ENCODE measurements at places on chromosomes 4 and X.

DNA sequence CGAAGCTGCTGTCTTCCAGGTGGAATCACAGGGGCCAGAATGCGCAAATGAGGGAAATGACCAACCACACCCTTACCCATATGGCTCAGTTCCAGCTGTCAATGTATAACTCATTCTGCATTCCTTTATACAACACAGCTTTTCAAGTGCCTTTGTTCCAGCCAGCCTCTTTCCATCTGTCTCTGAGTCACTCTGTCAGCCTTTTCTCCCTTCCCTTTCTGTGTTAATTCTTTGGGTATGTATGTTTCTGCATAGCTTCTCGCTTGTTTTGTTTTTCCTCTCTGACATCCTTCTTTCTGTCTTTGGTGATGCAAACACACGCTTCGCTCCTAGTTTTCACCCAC is 54.5 kb downstream of the RS1 start:
- no peak for DNase-seq

DNA sequence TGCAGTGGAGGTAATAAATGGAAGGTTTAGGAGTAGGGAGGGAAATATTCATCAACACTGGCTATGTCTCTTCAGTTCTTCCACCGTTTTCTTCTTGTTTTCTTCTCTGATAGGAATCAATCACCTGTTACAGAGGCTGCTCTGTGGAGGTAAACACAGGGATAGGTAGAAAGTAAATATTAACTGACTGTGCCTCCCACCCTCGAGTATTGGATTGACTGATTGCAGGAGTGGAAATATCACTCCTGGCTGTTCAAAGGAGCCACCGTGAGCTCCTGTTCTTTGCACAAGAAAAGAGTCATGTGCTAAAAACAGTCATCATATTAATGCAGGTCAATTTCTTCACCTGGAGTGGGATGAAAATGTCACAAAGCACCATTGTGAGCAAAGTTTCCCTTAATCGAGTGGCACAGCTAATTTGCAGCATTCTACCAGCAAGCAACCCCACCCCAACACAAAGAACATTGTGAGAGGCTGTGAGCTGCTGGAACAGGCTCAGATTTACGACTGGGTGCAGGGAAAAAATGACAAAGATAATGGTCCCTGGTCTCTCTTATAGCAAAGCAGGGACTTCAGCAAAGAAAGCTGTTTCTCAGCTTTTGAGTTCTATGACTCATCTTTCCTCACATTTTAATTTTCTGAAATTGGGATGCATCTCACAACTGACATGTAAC is 113.7 kb upstream of the TSPAN5 start:
- no peak for DNase-seq

GRCh38 chr4:173707658-173708419 is 177.8 kb upstream of the HAND2 start:
- no peak for DNase-seq

DNA sequence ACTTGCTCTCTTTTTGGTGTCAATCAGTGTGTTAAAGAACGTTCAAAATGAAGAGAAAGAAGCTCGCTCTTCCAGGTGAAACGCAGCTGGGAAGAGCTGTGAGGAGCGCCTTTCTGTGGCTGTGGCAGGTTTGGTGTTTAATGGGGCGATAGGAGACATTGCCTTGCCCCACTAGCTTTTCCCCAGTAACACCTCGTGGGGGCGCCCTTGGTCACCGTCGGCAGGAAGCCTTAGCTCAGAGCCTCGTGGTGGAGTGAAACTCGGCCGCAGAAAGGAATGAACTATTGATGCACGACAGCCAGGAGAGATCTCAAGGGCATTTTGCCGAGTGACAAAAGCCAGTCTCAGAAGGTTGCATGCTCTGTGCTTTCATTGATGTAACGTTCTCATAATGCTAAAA is 65.1 kb downstream of the GPR143 start:
- DNase-seq, result no peak

GRCh38 chr4:189304809-189305208 is 635.9 kb upstream of the FRG1 start:
- DNase-seq, result no peak

GRCh38 chrX:39894683-39895082 is 203.1 kb downstream of the BCOR start:
- no peak for DNase-seq

DNA sequence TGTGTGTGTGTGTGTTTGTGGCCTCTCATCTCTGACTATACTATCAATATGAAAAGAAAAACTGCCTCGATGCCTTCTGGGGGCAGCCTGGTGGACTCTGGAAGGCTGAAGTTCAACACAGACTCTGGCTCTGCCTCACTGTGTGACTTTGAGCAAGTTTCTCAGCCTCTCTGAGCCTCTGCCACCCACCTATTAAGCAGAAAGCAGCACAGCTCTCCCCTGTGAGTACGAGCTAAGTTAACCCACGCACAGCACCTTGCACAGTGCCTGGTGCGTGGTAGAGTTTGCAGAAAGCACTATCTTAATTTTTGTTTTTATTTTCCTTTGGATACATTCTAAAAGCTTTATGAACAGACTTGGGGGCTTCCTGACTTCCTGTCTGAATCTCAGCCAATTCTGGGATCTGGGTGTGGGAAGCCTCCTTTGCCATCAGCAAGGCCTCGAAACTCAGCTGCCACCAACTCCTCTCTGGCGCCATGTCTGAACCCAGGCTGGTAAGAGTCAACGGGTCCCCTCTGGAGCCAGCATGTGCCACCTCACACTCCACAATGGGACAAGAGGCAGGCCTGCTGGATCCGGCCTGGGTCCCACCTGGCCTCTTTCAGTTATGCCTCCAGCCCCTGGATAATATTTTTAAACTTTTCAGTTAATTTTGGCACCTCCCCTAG is 57.3 kb downstream of the JAKMIP1 start:
- no peak for DNase-seq

GRCh38 chrX:54920610-54921426 is at the start of gene TRO:
Gene TRO (plus strand): TSS chrX:54920824. CDS start chrX:54922247, 1,423 bp downstream.
- DNase-seq, result no peak

DNA sequence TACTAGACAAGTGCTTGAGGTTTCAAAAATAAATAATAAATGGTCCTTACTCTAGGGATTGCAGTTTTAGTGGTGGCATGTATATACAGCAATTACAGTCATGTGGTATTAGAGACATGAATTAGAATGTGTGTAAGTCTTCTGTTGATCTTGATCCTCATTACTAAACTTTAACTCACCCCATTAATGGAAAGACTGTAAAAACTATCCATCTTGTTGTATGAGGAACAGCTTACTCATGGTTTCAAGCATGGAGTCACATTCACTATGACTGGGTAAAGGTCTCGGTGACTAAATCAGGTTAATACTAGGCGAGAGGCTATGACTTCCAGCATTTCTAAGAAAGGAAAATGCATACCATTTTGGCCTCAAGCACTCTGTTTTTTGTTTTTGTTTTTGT is 107.0 kb upstream of the HPGD start:
- no peak for DNase-seq

GRCh38 chr4:5753366-5753765 is 42.4 kb downstream of the EVC start:
- no peak for DNase-seq

DNA sequence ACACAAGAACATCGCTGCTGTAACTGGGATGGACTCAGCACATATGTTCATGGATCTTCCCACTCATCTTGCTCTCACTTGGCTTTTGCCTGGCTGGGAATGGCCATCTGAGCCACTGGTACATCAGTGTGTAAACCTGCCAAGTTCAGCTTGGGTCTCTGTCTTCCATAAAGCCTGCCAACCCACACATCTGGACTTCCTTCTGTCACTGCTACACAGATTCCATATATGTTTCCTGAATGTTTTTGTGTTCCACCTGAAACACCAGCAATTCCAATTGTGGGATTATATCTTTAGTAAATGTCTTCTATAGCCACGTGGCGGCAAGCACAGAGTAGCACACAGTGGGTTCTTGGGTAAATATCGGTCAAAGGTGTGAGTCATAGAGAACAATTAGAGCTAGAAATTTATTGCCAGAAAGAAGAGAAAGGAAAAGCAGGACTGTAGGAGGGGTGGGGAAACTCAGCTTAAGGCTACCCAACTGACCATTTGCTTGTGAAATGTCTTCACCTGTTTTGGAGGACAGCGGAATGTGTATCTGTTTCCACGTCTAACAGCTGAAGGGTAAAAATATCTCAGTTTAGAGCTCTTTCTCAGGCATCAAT is 125.9 kb downstream of the MFAP3L start:
- DNase-seq, result no peak

DNA sequence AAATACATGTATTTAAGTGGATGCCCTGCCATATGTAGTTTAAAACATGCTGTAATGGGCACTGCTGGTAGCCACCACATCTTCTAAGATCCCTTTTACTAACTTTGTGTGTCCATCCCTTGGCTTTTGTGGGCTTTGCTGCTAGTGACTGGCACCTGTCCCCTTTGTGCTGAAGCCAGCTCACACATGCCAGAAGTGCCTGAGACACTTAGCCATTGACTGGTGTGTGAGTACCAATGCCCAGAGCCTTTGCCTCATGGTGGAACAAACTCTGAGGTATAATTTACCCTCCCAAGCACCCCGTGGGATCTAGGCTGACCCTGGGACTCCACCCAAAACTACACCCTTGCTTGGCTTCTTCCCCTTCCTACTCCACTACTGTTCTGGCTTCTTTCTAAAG is 33.0 kb downstream of the ARHGAP6 start:
- no peak for DNase-seq

DNA sequence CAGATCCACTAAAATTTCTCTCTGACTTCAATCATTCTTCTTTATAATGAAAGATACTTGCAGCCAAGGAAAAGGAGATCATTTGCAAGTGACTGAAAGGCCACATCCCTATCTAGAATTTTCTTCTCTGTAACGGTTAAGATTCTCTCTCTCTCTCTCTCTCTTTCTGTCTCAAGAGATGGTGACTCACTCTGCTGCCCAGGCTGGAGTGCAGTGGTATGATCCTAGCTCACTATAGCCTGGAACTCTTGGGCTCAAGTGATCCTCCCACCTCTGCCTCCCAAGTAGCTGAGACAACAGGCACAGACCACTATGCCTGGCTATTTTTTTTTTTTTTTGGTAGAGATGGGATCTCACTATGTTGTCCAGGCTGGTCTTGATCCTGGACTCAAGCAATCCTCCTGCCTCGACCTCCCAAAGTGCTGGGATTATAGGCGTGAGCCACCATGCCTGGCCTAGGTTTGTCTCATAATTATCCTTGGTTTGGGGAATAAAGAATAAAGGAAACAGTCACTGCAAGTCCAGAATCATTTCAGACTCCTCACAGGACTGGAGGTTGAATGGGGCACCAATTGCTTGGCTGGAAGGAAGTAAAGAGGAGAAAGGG is 33.3 kb upstream of the GALNT7 start:
- no peak for DNase-seq

- no peak for DNase-seq
These were observed 142.3 kb downstream of the ARHGAP24 start for GRCh38 chr4:85617202-85617601.

- no peak for DNase-seq
These were observed 454.2 kb downstream of the GRIA2 start for GRCh38 chr4:157674699-157675098.

DNA sequence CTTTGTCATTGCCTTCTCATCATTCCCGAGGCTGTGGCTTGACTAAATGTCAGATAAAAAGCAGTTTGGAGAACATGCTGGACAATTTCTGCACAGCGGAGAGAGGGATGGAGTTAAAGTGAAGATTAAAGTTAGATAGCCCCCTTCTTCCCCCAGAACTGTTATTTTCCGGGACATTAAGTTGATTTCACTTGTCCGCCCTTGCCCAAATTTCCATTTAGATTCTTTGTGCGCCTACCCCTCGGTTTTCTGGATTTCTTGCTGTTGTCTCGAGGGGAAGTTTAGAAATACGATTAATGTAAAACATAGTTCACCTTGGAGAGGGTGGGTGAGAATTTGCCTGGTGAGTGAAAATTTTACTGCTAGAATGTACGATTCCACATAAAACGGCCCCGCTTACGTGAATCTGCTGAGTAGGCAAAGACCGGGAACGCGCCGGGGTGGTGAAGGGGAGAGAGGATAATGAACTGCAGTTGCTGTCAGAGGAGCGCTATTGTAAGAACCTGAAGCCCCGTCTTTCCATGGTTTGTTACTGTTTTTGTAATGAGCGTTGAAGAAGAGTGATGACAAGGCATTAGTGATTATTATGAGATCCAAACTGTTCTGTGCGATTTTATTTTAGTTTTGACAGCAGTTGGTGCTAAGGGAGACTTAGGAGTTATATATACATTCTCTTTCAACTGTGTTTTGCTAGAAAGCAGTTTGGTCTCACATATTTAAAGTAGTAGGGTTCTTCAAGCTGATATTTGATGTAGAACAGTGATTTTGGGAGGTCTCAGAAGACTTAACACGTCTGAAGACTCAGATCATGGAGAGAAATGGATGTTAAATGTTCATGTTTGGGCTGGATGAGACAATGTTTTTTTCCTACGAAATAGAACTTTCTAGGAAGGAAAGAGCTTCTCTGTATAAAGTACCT is 73.0 kb downstream of the AFF1 start:
- DNase-seq, result no peak

GRCh38 chrX:14083783-14084182 is 54.1 kb upstream of the GEMIN8 start:
- no peak for DNase-seq
